ENCODE measurements at places on chromosomes 1 and 21.

DNA sequence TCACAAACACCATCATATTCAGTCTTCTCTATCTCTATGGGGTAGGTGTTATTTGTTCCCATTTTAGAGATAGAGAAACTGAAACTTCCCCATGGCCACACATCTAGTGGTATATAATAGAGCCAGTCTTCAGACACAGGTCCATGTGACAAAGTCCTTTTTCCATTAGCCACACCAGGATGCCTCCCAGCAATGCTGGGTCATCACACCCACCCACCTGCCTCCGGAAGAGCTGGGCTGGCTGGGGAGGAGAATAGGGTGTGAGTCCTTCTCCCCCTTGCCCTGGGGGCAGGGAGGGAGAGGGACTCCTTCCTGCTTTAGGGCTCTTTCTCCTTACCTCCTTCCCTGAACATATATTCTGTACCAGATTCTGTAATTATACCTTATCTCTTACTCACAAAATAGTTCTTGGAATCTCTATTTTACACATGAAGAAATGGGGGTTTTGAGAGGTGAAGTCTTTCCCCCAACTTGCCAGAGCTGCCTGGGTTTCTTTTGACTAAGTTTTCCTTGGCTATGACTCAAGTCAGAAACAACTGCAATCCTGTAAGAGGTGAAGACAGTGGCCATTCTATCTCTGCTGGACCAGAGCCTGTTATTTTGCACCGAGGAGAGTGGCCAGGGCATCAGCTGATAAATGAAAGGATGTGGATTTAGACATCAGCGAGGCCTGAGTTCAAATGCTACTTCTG is 30.0 kb downstream of the SOX13 start:
- no peak for DNase-seq

DNA sequence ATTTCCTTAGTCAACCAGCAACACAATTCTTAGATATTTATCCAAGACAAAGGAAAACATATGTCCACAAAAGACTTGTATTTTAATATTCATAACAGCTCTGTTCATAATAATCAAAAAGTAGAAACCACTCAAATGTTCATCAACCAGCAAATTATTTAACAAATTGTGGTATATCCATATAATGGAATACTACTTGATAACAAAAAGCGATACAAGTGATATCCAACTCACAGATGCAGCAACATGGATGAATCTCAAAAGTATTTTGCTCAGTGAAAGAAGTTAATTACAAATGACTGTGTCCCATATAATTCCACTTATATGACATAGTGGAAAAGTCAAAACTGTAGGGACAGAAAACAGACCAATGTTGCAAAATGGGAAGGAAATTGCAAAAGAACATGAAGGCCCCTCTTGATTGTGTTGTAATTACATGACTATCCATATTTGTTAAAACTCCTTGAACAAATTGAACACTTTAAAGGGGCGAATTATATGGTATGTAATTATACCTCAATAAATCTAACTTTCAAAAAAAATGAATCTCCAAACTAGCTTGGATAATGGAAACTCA is 116.9 kb downstream of the EDEM3 start:
- DNase-seq: no peak

- no peak for DNase-seq
Measured at GRCh38 chr1:112744009-112744578, 29.0 kb upstream of the PPM1J start.

DNA sequence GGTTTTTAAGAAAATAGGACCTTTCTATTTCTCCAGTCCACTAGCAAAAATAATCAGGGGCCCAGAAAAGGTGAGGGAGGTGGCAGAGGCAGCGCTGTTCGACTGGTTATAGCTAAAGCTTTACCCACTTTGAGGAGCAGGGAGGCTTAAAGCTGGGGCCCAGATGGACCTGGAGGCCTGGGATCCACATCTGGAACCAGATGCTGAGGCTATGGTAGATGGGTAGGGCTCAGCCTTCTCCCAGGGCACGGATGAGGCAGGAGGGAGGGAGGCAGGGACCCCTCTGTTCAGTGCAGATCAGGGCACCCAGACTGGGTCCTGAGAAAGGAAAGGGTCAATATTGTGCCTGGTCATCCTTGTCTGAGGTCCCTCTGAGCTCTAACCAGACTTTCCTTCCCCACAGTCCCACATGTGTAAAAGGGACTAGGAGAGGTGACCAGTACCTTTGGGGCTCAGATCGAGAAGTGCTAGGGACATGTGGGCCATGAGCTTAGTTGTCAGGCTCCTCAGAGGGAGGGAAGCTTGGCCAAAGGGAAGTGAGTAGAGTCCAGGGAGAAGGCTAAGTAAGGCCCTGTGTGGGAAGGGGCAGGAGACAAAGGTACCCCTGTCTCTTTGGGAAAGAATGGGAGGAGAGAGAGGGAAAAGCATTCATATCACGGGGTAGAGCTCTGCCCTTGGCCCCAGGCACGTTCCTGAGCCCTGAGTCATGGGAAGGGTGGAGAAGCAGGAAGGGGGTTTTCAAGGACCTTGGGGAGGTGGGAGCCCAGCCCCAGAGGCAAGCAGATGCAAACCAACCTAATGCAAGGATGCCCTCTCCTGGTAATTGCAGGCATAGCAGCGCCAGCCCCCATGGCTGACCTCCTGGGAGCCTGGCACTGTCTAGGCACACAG is 15.4 kb downstream of the LMNA start:
- DNase-seq: peak; percentile 72

DNA sequence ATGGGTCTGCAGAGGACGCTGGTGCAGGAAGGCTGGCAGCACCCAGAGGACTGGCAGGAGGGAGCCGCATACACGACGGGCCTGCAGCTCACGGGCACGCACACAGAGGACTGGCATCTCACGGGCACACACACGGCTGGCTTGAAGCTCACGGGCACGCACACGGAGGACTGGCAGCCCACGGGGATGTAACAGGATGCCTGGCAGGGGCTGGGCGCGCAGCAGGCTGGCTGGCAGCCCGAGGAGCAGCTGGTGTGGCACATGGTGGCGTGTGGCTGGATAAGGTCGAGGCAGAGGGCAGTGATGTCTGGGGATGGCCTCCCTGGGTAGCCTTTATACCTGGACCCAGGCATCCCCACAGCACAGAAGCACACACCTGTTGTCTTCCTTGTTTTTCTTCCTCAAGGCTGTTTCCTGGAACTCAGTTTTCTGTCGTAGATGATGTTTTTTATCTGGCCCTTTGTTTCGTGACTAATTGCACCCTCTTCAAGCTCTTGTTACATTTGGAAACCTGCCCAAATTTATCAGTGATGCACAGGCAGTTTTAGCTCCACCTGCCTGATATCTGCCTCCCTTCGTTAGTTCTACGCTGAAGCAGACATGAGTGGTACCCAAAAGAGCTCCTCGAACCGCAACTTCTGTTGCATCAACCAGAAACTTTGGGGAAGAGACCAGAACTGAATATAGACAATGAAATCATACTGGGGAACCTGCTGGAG is at the start of gene KRTAP12-1:
TSS of gene KRTAP12-1 (minus strand) at position 303 of the 719 bp plus-strand sequence. CDS start at position 263, 40 bp downstream.
- DNase-seq: no peak

GRCh38 chr1:200128081-200128480 is 100.6 kb downstream of the NR5A2 start:
- no peak for DNase-seq

- no peak for DNase-seq
Measured at GRCh38 chr1:79478160-79478559, 471.6 kb upstream of the ADGRL4 start.

- DNase-seq: no peak
Measured at GRCh38 chr1:167797015-167797414, 75.2 kb downstream of the MPZL1 start.

GRCh38 chr1:219533280-219533679 is 79.6 kb downstream of the ZC3H11B start:
- DNase-seq: no peak

GRCh38 chr1:24301785-24302175 is 17.4 kb upstream of the GRHL3 start:
- DNase-seq: no peak

All from dorsolateral prefrontal cortex (tissue), 122 donors.